ENCODE measurements at places on chromosomes 3 and 15.

DNA sequence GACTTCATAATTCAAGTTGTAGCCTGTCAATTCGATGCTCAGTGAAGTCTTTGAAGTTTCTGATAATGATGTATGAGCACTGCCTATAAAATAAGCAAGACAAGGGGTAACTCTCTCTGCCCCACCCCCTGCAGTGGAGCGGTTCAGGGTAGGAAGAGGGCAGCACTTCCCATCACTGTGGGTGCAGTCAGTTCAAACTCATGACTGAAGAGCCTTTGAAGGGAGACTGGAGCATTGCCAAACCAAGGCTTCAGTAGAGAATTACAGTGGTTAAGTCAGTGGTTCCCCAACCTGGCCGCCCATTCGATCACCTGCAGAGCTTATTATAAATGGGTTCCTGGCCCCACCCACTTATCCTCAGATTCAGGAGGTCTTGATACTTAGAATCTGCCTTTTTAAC lies 190.6 kb downstream of the SHQ1 start:
- DNase-seq: peak; percentile 60

- DNase-seq: no peak
These were observed 567.8 kb downstream of the IGSF11 start for GRCh38 chr3:118466795-118467330.

DNA sequence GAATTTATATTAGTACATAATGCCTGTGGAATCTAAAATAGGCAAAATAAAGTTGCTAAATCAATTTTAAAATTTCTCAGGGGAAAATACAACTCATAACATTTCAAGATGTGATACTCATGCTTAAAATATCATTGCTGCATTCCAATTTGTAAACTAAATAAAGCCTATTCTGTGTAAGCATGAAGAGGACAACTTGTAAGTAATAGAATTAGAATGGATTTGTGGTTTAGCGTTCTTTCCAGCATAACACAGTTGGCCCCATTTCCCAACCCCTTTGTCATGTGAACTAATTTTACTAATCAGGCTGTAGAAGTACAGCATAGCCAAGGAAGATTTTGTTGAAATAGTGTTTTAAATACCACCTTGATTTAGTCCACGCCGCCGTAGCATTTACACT lies 437.2 kb downstream of the SI start:
- no peak for DNase-seq

DNA sequence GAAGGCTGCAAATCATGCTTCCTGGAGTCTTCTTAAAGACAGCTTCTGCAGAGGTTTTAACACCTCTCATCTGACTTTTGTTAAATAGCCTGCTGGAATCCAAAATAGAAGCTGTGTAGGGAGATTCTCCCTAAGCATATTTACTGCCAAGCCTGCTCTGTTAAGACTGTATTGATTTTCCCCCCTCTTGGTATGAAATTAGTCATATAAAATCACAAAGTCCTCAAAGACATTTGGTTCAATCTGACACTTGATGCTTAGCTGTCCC lies 94.6 kb downstream of the ITPR1 start:
- no peak for DNase-seq

- DNase-seq: no peak
These were observed 398.8 kb downstream of the MECOM start for GRCh38 chr3:169264711-169265110.

DNA sequence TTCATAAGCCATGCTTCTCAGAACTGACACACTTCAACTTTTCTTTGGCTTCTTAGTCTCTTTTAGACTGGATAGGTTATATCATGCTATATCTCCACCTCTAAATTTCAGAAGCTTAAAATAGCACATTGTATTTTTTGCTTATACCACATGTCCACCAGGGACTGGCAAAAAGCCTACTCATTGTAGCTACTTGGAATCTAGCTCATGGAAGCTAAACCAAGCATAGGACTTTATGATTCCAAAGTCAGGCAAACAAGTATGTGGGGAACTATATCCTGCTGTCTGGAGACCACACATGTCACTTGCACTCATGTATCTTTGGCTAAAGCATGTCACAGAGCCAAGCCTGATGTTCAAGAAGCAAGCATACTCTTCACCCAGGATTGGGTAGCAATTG lies 245.0 kb upstream of the RASGRP1 start:
- DNase-seq: no peak

GRCh38 chr15:48315041-48315440 lies 16.2 kb upstream of the DUT start:
- no peak for DNase-seq

GRCh38 chr15:59741274-59741906 lies 52.3 kb upstream of the BNIP2 start:
- DNase-seq: no peak

DNA sequence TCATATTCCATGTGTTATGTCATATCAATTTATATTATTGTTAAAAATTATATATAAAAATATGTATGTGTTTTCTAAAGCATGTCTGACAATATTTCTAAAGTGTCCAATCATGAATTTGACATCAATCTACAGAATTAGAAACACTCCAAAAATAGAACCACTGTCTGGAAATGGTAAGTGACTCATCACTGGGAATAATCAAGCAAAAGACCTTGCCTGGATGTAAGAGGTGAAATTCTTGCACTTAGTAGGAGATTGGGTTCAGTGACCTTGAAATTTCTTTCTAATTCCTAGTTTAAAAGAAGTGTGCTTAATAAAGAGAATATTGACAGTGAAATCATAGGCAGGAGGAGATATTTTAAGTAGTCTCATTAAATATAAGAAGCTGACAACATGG lies 188.8 kb downstream of the ZNF385D start:
- DNase-seq: no peak

GRCh38 chr3:3918763-3919162 lies 119.5 kb downstream of the LRRN1 start:
- no peak for DNase-seq

- DNase-seq: no peak
These were observed 6.7 kb downstream of the LMOD3 start for GRCh38 chr3:69115731-69116130.

DNA sequence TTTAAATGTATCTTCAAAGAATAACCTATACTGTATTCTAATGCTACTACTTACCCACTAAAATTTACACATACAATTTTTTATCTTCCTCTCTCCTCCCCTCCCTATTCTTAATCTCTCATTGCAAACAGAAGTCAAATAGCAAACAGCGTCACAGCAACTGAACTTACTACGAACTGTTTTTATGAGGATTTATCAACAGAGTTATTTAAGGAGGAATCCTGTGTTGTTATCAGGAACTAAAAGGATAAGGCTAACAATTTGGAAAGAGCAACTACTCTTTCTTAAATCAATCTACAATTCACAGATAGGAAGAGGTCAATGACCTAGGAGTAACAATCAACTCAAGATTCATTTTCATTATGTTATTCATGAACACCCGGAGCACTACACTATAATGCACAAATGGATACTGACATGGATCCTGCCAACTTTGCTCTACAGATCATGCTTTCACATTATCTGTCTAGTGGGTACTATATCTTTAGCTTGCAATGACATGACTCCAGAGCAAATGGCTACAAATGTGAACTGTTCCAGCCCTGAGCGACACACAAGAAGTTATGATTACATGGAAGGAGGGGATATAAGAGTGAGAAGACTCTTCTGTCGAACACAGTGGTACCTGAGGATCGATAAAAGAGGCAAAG lies 984 bp downstream of the FGF7 start:
- DNase-seq: no peak

DNA sequence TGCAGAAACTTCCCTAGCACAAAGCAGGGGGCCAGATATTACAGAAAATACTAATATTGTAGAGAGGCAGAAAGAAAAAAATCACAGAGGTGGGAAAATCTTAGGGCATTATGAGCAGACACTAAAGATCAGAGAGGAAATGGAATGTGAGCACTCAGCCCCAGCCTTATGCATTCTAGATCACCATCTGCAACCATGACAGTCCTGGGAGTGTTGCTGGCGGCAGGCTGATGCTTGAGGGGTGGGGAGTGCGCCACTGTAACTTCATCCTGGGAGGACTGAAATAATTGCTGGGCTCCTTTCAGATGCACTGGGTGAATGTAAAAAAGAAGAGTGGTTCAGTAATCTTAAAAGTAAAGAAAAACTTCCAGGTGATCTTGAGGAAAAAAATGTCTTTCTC lies 427.6 kb upstream of the SEMA6D start:
- DNase-seq: no peak

GRCh38 chr3:39332525-39332924 lies 3.0 kb downstream of the CCR8 start:
- DNase-seq: no peak

DNA sequence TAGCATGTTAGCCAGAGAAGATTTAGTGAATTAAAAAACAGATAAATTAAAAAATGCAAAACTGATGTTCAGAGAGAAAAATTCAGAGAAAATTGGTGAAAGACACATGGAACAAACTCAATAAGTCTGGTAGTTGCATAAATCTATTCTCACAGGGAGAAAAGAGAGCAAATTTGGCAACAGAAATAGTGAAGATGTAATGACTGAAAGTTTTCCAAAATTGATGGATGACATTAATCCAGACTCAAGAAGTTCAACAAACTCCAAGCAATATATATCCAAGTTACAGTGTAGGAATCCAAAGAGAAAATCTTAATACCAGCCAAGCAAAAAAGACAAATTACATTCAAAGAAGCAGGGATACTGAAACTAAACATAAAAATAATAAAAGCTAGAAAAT lies 302.7 kb upstream of the ARPP21 start:
- no peak for DNase-seq

DNA sequence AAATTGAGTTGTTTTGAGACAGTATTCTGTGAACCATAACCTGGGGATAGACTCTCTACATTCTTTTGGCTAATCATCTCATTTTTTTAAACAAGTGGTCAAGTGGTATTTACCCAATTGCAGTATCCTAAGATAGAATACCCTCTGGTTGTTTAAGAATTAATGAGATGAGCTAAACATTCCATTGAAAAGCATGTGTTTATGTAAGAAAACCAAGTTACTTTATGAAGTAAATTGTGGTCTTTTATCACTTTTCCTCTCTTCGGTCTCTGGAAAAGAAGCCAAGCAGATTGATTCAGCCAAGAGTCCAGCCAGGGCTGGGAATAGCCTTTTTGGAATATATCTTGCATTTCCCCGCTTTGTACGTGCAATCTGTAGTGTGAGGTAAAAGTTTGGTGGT lies 185.7 kb upstream of the TOPAZ1 start:
- no peak for DNase-seq

GRCh38 chr3:113409676-113410075 lies 31.6 kb downstream of the CFAP44 start:
- DNase-seq: no peak

DNA sequence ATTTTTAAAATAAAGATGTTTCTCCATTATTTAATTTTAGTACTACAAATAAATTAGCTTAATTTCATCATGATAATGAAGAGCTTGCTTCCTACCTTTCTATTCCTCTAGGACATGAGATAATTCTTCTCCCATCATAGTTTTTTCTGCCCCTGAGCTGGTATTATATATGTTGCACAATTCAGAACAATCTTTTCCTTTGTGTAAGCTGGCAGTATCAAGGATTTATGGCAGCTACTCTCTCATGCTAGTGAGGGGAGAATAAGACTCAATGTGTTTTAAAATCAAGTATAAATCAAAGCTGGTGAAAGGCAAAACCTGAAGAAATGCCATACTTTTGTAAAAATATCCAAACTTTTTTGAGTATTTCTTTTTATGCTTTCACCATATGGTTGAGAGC lies 1405.3 kb downstream of the SI start:
- no peak for DNase-seq

DNA sequence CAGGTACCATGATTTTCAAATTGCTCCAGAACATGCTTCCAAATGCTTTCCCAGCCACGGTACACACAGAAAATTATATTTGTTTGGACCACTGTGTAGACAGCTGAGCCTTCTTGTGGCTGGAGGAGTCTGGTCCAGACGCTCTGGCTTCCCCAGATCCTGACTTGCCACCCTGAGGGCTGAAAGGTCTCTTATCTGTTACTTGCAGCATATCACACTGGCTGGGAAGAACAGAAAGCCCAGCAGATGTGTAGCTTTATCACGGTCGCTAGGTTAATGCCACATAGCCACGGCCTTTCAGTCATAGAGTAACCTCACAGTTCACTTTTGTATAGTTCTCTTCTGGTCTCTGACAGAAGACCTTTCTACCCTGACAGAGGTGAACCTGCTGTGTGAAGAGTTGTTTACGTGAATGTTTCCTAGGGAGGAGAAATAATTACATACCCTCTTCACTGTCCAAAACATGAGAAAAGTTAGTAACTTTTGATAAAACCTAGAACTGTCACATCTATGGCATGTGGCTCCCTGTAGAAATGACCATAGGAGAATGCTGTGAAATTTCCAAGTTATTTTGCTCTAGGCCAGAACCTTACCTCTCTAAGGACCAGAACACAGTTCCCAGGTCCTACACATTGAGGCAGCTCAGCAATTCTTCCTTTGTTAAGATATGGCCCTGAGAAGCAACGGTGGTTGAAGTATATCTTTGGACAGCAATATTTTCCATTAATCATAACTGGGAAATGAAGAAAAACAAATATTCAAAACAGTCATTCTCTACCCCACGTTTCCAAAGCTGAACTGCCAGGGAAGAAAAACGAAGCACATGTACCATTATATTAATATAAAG lies 15.8 kb upstream of the STIMATE start:
- no peak for DNase-seq

GRCh38 chr3:101925564-101925963 lies 76.2 kb downstream of the NFKBIZ start:
- no peak for DNase-seq

GRCh38 chr15:78680431-78681075 lies 39.5 kb upstream of the CHRNB4 start:
- DNase-seq: no peak

DNA sequence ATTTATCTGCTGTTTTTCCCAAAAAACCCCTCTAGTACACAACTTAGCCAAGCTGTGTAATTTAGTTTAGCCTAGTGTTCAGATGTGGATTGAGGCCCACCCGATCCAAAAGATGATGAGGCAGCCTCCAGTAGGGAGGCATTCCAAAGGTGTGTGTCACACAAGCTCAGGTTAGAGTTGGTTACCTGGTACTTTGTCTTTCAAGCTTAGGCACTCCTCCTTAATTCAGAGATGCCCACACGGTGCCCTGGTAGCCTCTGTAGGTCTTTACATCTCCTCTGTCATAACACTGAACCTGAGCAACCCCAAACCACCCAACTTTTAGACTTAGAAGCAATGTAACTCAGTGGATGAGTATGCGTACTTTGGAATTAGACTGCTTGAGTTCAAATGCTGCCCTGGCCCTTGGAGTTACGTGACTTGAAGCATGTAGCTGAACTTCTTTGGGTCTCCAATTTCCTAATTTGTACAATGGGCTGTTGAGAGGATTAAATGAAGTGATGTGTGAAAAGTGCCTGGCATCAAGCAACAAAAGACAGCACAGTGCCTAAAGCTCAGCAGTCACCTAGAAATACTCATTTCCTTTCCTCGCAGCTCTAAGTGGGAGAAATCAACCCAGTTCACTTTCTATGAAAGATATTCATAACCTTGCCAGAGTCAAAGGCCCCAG lies 284.6 kb upstream of the RARB start:
- no peak for DNase-seq
